SIG-M5 (cell line): ENCODE measurements at places on chromosomes 11 and 22.

- DNase-seq: no peak
Observed at GRCh38 chr11:111982019-111982464, 43.2 kb upstream of the DLAT start.

GRCh38 chr11:47469361-47470179 lies 20.6 kb upstream of the RAPSN start:
- DNase-seq: no peak

DNA sequence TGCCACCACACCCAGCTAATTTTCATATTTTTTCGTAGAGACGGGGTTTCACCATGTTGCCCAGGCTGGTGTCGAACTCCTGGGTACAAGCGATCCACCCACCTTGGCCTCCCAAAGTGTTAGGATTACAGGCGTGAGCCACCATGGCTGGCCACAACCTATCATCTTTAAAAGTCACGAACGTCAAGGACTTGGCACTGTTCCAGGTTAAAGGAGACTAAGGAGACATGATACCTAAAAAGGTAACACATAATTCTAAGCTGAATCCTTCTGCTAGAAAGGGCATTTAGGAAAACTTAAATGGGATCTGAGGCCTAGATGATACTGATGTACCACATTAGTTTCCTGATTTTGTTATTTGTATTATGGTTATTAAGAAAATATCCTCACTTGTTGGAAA lies 43.3 kb upstream of the SYT9 start:
- no peak for DNase-seq

DNA sequence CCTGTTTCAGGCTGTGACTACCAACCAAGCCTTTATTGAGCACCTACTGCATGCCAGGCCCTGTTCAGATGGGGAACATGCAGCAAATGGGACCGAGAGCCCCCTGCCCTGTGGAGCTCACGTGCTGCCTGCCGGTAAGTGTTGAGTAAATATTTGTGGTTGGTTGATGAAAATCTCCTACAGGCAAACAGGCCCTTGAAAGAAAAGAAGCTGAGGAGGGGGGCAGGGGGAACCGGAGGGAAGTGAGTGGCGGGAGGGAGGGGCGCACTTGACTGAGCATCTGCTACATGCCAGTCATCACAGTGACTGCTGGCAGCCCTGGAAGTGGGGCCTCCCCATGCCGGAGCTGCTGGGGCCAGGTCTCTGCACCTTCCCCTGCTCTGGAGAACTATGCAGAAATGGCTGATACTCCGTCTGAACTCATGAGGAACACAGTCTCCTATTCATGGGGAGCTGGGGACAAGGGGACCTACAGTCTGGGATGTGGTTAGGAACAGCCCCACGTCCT lies 34.2 kb downstream of the MACROD1 start:
- DNase-seq: no peak

DNA sequence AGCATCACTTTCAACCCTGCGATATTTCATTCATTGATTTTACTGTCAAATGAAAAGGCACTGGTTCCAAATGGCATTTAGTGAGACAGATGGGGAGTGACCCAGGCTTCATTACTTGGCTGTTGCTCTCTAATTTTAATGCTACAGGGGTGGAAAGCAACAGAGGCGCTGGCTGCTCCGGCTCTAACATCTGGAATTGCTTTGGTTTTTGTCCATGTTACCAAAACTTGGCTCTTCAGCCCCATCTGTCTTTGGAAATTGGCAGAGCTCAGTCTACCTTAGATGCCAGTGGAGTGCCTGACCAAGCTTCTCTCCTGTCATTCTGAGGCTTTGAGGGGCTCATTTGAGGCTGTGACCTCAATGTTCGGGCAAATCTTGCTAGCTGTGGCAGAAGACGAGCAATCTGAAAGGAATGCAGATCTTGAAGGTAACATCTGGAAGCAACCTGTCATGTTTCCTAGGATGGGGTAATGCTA lies 409.5 kb upstream of the SYN3 start:
- no peak for DNase-seq

GRCh38 chr22:48370508-48371325 lies 1457.0 kb downstream of the BRD1 start:
- DNase-seq: no peak

- no peak for DNase-seq
Observed at GRCh38 chr22:31628362-31628761, 33.7 kb downstream of the PISD start.

- DNase-seq: no peak
Observed at GRCh38 chr22:17199003-17199731, 20.1 kb downstream of the ADA2 start.

- DNase-seq: no peak
Observed at GRCh38 chr22:17431179-17431578, 61.9 kb downstream of the CECR2 start.

- DNase-seq: no peak
Observed at GRCh38 chr22:16965083-16965482, 42.9 kb downstream of the GAB4 start.

- no peak for DNase-seq
Observed at GRCh38 chr11:2574043-2574552, 125.7 kb downstream of the KCNQ1OT1 start.

- DNase-seq: no peak
Observed at GRCh38 chr11:123217897-123218296, 22.8 kb upstream of the CLMP start.

GRCh38 chr11:60767388-60767811 lies 10.7 kb downstream of the MS4A15 start:
- no peak for DNase-seq

DNA sequence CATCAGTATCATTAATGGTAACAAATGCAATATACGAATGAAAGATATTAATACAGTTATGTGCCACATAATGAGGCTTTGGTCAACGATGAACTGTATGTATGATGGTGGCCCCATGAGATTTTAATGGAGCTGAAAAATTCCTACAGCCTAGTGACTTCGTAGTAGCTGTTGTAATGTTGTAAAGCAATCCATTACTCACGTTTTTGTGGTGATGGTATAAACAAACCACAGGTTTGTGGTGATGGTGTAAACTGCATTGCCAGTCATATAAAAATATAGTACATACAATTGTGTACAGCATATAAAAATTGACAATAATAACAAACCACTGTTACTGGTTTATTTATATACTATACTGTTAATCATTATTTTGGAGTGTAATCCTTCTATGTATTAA lies 27.4 kb upstream of the GRIA4 start:
- DNase-seq: no peak

DNA sequence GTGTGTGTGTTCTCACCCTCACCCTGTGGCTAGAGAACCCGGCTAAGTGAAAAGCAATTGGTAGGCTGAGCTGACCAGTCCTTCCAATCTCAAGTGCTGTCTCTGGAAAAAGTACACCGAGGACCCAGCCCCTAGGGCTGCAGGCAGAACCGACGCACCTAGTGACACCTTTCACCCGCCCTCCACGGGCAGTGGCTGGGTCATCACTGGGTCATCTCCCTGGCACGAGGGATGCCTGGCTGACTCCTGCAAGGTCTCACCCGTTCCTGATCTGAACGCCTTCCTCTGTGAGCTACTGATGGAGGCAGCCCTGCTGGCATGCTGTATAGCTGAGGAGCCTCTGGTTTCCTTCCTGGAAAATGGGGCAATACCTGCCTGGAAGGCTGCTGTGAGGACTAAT lies 311.5 kb downstream of the NTM start:
- DNase-seq: no peak

- DNase-seq: no peak
Observed at GRCh38 chr11:126456783-126457542, 101.5 kb downstream of the ST3GAL4 start.

GRCh38 chr11:65047581-65048422 lies 6.8 kb downstream of the SAC3D1 start:
- no peak for DNase-seq

DNA sequence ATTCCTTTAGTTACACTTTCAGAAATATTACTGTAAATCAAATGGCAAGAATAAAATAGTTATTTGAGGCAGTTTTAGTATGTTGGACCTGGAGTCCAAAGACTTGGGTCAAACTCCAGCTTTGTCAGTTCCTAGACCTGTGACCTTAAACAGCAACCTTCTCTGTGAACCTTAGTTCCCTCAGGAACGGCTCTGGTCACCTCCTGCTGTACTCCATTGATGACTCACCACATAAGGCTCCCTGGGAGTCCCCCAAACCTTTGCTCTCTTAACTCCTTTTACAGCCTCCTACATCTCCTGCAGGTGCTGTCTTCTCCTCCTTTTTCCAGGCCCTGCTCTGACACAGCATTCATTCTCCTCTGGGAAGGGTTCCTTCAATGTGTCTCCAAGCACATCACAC lies 29.1 kb downstream of the LIMK2 start:
- DNase-seq: no peak

DNA sequence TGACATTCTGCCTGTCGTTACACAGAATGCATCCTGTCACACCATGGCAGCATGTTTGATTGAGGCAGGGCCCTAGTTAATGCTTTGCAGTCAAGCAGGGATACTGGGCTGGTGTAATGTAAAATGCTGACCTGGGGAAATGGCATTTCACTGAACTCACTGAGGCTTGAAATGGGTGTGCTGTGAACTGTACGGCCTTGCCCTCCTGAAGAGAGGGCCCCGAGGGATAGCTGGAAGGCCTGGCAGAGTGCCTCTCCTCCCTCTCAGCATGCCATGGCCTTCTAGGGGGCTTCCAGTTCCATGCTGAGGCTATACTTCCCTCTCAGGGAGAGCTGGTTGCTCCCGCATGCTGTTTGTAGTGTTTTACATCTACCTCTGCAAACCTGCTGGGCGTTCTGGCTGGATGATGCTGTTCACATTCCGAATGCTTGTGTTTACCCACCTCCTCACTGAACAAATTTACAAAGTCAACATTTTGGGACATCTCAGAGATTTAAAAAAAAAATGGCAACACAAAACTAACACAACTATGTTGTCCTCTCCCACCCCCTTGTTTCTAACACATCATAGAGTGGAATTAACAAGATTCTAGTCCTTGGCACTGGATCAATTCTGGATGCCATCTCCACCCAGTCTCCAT lies 416.7 kb upstream of the CADM1 start:
- DNase-seq: no peak

- no peak for DNase-seq
Observed at GRCh38 chr11:65698205-65698604, 13.8 kb upstream of the KAT5 start.

GRCh38 chr11:118714816-118715215 lies 35.4 kb upstream of the TREH start:
- DNase-seq: no peak
